Stomach (tissue), 19 donors: ENCODE measurements at places on chromosomes 2 and 18. TPM values are rescaled to one million over a fixed set of nuclear protein-coding genes. Genes with fewer than 3 reads are reported as not detected.

- DNase-seq, result no peak
- no peak overlapping the region for H3K27ac ChIP-seq
- H3K4me3 ChIP-seq, result no peak overlapping the region
- no peaks in the 10 kb centered on the region for H3K36me3 ChIP-seq
These were observed 46.2 kb upstream of the SMAD7 start for GRCh38 chr18:48996901-48997463.

DNA sequence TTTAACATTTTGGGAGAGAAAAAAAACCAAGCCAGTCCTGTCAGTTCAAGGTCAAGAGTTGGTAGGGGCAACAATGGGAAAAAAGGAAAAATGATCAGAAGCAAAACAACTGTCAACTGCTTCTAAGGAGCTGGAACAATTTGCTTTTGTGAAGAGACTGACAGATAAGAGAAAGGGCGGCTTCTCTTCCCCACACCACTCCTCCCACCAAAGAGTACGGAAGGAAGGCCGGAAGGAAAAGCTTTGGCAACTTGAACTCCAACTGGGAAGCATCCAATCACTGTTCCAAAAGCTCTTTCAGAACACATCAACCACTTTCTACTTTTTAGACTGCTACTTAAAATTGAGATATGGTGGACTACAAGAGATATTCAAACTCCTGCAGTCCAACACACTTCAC, 57.8 kb upstream of the NFU1 start:
- no peak for DNase-seq
- no peaks in the 10 kb centered on the region for H3K27me3 ChIP-seq
- no peak overlapping the region for H3K27ac ChIP-seq
- H3K4me3 ChIP-seq, result no peak overlapping the region
- no peaks in the 10 kb centered on the region for H3K4me1 ChIP-seq

DNA sequence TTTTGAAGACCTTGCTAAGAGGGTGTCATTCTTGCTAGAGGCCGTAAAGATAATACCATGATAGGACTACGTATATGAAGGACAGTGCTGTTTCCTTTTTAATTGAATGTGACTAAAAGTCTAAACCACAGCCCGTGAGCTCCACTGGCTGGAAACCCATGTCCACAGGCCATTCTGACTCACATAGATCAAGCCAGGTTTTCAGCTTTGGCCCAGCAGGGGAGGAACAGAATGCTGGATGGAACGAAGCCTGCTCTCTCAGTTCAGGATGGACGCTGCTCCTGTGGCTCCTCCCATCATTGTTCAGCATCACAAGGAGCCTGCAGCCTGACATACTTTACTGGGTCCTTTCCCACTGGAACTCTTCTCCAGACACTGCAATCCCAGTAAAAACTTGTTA, 47.6 kb downstream of the ALPK2 start:
- no peak overlapping the region for H3K4me3 ChIP-seq
- H3K4me1 ChIP-seq, result no peaks in the 10 kb centered on the region
- H3K36me3 ChIP-seq, result no peaks in the 10 kb centered on the region
- no peak overlapping the region for H3K27ac ChIP-seq

- H3K4me3 ChIP-seq, result no peak overlapping the region
- peaks cover 22% of the 10 kb centered on the region for H3K4me1 ChIP-seq
- no peak for DNase-seq
- H3K27ac ChIP-seq, result peak overlapping the region; percentile 63
These were observed 67.3 kb upstream of the RMDN2 start for GRCh38 chr2:37857575-37858399.

- H3K4me1 ChIP-seq, result peaks cover 24% of the 10 kb centered on the region
- H3K36me3 ChIP-seq, result peaks cover 75% of the 10 kb centered on the region
- DNase-seq, result no peak
- H3K27me3 ChIP-seq, result peaks cover 3% of the 10 kb centered on the region
- H3K27ac ChIP-seq, result peak overlapping the region; percentile 59
These were observed 10.4 kb downstream of the ERFE start for GRCh38 chr2:238169048-238169707.

Gene DLGAP1
- not detected for total RNA-seq

Gene CYBRD1
- 60.1 TPM for total RNA-seq

Gene AUP1
- 244 TPM for total RNA-seq

Gene CXCR1
- total RNA-seq, result not detected

Gene PXDN
- 59.8 TPM for total RNA-seq
